ENCODE measurements at places on chromosomes 11 and 22.

DNA sequence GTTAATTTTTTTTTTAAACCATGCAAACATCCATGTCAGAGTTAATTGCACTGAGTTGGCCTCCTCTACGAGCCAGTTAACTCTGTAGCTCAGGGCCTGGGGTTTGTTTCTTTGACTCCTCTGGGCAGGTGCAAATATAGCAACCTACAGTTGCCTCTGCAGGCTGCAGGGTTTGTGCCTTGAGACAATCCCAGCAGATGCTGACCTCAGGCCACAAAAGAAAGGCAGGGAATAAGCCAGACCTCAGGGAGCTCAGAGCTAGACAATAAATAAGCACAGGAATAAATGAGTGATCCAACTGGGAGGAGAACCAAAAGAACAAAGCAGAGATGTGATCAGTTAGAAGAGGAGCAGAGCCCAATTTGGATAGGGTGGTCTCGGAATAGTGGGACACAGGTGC, 390.8 kb downstream of the SHANK2 start:
- no peak for DNase-seq

- DNase-seq = no peak
These were observed 301.2 kb downstream of the AASDHPPT start for GRCh38 chr11:106378513-106379179.

DNA sequence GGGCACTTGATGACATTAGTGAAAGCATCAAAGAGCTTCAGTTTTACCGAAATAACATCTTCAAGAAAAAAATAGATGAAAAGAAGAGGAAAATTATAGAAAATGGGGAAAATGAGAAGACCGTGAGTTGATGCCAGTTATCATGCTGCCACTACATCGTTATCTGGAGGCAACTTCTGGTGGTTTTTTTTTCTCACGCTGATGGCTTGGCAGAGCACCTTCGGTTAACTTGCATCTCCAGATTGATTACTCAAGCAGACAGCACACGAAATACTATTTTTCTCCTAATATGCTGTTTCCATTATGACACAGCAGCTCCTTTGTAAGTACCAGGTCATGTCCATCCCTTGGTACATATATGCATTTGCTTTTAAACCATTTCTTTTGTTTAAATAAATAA, 10.6 kb downstream of the REXO2 start:
- DNase-seq = no peak

- DNase-seq = no peak
These were observed 36.6 kb downstream of the MB start for GRCh38 chr22:35580351-35581022.

- no peak for DNase-seq
These were observed 11.5 kb downstream of the ZDHHC5 start for GRCh38 chr11:57679396-57679795.

- DNase-seq = no peak
These were observed 183.6 kb downstream of the IGLL1 start for GRCh38 chr22:23396362-23397007.

DNA sequence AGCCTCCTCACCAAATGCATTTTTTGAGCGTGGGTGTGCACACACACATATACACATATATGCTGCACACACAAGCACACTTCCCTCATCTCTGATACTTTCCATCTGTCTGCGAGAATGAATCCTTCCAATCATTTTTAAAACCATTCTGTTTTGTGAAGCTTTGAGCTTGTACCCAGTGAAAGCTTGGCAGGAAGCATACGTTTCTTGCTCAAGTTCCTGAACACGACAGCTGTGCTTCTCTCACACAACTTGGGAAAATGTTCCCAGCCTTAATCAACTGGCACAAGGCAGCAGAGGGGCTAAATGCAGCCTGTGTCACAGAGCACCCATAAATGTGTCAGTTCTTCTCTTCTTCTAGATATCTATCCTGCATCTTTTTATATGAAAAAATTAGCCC, 524.0 kb upstream of the KIRREL3 start:
- DNase-seq = no peak

- no peak for DNase-seq
These were observed 6.2 kb downstream of the DNAJC24 start for GRCh38 chr11:31375879-31376278.

DNA sequence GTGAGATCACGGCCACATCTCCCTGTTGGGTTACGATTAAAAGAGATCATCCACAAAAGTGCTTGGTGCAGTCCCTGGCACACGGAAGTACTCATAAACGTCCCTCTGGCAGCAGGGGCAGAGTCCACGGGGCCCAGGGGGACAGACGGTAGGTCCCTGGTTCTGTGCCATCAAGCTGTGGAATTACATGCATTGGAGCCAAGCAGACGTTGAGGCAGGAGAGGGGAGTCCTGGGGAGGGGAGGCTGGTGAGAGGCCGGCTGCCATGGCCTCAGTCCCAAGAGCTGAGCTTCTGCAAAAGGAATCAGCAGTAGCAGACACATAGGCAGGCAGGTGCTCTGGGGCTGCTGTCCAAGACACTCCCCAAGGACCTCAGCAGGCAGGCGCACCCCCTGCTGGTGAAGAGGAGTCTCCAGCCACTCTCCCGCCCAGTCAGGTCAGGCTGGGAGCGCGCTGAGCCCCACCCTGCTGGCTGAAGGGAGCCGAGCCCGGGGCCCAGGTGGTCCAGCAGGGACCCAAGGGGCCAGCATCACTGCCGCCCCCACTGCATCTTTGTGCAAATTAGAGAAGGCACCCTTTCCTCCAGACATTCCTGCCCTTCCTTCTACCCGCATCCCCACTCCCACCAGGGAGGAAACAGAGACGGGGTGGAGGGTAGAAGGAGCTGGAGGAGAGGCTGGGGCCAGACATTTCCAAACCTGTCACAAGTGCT, 7.6 kb upstream of the KCTD17 start:
- no peak for DNase-seq

DNA sequence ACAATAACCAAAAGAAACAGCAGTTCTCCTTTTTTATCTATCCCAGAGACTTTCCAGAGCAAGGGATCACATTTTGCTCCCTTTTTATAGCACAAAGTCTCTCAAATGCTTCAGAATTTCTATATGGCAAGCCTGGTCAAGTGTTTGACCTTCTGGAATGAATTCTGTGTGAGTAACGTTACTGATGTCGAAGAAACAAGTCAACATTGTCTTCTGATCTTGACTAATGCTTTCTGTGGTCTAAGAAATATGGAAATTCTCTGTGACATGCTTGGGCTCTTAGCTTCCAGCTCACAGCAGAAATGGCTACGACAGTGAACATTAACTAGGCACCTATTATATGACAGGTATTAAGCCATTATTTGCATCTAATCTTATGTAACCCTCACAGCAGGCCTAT, 411.7 kb downstream of the CADM1 start:
- DNase-seq = no peak

GRCh38 chr22:49566693-49567092, 261.0 kb downstream of the BRD1 start:
- no peak for DNase-seq
